Stimulated activated CD4-positive, alpha-beta T cell treated with anti-CD3 and anti-CD28 coated beads, Interleukin-1b, Interleukin-23, amount 100 ng/mL, for 48 hours (primary cell): ENCODE measurements at places on chromosomes 1 and 21.

DNA sequence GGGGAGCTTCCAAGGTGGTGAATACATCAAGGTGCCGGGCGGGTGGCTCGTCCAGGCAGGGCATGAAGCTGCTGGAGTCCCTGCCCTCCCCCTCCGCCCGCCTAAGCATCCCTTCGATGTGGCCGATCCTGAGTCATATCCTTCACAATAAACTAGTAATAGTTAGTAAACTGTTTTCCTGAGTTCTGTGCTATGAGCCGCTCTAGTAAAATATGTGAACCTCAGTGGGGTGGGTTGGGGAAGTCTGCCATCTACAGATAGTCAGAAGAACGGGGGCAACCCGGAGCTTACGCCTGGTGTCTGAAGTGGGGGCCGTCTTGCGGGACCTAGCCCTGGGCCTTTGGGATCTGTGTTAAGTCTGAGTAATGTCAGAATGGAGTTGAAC is 21.6 kb downstream of the C2CD2 start:
- DNase-seq = no peak

DNA sequence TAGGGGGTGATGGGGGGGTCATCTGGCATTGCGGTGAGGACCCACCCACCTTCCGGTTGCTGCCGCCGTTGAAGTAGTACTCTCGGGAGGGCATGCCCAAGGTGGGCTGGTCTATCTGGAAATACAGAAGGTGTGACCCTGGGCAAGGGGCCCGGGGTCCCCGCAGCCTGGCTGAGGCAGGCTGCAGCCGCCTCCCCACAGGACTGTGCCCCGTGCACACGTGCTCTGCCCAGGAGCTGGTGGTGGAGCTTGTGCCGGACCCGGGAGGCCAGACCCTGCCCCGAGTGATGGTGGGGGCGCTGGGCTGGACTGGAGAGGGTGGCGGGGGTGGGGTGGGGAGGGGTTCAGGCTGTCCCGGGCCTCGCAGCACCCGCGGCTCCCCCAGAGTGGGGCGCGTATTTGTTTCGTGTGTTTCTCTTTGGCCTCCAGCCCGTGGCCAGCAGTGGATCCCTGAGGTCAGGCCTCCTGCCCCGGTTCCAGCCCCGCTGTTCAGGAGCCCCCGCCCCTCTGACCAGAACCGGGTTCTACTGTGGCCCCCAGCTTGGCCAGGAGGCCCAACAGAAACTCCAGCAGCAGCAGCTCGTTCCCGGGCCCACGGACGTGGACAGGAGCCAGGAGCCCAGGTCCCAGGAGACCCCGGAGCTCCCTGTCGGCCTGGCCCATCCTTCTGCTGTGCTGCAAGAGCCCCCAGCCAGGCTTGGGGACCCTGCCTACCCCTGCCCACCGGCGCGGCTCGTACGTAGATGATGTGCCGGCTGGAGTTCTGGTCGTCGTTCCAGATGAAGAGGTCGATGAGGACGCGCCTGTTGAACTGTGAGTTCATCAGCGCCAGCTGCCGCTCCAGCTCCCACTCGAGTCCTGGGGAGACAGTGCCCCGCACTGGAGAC is 19.2 kb downstream of the PRXL2B start:
- DNase-seq = no peak

- DNase-seq = no peak
Observed at GRCh38 chr1:31084782-31085569, 19.5 kb upstream of the PUM1 start.

- DNase-seq = no peak
Observed at GRCh38 chr1:67939942-67940341, 106.7 kb upstream of the GNG12 start.

- no peak for DNase-seq
Observed at GRCh38 chr1:18783705-18784481, 75.6 kb downstream of the TAS1R2 start.

DNA sequence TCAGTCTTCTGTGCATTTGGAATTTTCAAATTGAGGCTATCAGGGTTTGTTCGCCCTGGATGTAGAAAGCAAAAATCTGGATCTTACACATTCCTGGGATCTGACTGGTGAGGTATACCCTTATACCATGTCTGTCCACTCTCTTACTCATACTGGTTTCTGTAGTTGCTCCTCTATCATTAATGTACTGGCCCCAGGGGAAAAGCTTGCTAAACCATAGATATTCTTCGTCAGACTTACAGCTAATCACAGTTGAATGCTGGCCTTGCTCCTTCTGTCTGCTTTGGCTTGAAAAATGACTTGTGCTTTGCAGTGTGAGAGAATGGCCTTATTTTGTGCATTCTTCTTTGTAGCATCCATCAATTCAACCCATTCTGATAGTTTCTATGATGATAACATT is 30.5 kb downstream of the TBCE start:
- DNase-seq = no peak

GRCh38 chr1:2061065-2061778 is 11.0 kb downstream of the PRKCZ start:
- DNase-seq = no peak

- no peak for DNase-seq
Observed at GRCh38 chr1:197598935-197599334, 176.3 kb downstream of the DENND1B start.

DNA sequence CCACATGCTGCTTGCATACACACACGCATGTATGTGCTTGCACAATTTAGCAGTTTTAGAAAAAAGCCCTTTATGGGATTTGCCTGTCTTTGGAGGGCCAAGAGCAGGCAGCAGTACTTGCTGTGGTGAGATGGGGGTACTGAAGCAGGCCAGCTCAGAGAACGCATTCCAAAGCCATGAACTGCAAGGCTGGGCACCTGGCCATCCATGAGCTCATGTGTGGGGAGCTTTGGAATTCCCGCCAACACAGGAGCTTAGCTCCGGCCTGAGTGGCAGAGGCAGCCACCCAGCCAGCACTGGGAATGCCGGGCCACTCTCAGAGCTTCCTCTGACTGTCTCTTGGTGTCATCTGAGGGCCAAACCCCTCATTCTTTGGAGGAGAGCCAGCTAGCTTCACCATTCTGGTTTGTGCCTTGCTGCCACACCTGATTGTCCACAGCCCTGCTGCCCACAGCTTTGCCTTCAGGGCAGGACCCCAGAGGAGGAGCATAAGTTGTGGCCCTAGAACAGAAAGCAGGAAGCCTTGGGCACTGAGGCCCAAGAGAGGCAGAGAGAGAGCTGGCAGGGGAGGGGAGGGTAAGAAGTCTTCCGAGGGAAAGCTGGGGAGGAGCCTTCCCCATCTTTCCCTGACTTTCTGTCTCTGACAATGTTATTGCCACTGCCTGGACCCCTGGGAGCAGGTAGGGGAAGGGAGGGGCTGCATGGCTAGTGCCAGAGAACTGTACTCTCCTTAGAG is 92.1 kb upstream of the POU3F1 start:
- no peak for DNase-seq

DNA sequence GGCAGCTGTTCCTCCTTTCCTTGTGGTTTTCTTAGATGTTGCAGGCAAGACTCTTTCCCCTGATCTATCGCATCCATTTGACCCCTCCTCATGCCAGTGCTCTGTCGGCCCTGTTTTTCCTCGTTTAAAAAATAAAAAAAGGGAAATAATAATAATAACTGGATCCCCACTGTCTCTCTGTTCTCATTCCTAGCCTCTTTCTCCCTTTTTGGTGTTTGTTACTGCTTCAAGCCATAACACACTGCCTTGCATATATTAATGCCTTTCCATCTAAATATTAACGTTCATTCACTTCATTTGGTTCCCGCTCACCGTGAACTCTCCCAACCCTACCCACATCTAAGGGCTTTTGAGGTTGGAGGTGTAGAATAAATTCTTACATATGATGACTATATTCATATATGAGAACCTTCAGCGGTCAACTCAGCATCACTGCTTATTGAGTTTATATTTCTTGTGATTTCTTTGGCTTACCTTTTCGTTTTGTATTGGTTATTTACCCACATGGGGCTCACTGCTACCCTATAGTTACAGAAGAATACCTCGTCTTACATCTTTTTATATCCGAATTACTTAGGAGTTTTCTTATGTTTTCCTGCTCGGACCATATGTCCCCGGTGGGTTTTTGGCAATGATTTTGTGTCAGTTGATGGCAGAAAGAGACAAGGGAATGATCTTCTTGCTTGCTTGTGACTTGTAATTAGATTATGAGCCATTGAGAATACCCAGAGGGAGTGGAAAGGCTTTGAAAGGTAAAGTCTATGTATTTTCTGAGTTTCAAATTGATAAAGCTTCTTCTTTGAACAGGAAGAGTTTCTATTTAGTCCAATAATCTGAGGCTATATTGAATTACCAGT is 805 bp downstream of the ATG4C start:
- DNase-seq = peak; percentile 12

DNA sequence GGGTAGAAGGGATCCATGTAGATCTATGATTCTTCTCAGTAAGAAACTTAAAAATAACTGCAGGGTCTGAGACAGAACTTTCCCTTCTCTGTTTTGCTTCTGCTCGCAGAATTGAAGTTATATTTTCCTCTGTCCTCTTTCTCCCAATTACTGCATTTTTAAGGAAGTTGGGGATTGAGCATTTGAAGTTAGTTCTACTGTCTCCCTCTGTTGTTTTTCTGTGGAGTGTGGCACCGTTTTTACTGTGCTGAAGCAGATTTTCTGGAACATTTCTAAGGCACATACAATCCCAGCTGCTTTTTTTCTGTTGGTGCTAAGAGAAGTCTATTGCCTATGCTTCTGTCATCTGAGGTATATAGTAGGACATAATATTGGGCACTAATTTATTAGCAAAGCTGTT is 43.3 kb downstream of the RASAL2 start:
- no peak for DNase-seq

DNA sequence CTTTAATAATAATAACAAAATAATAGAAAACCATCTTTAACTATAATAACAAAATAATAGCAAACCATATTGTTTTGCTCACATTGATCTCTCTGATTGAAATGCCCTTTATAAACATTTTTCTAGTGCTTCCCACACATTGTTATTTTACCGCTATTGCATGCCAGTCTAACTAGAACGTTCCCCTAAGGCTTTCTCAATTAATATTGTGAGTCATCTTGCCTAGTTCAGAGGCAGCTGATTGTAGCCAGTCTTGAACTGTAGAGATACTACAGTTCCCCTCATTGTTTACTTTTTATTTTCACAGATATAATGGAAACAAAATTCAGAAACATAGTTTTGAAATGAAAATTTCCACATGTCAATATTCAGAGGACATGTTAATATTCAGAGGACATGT is 192.3 kb upstream of the ADGRL4 start:
- no peak for DNase-seq

- DNase-seq = no peak
Observed at GRCh38 chr1:211479624-211480023, 12.3 kb downstream of the RD3 start.

DNA sequence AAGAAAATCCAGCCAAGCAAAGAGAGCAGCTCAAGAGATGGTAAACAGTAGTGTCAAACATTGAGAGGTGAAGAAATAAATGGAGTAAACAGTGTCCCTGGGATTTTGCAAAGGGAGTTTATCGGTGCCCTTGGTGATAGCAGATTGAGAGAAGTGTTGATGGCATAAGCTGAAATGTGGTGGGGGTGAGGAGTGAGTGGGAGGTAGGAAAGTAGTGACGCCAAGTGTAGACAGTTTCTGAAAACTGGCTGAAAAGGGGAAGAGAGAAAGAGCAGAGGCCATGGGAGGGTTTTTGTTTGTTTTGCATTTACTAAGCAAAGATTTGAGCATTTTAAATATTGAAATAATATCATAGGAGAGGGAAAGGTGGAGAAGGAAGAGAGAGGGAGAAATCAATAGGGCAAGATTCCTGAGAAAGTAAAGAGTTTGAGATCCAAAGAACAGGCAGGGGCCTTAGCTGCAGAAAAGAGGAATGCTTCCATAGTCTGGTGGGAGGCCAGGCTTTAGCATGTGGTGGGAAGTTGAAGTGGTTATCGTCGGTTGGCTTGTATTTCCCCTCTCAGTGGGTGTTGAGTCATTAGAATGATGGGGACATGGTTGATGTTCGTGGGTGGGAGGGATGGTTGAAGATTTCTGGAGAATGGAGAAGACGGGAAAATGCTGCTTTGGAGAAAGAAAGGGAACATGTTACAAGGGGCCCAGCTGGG is 26.8 kb upstream of the RASAL2 start:
- no peak for DNase-seq

DNA sequence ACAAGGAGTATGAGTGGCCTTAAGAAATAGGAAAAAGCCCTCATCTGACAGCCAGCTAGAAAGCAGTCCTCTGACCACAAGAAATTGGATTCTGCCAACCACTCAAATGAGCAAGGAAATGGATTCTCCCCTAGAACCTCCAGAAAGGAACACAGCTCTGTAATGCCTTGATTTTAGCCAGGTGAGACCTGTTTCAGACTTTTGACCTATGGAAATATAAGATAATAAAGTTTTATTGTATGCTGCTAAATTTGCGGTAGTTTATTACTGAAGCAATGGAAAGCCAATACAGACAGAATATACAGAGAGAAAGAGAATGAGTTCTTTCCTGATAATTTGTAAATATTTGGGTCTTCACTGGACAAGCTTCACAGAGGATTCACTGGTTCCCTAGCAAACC is 28.8 kb upstream of the SELE start:
- DNase-seq = no peak

DNA sequence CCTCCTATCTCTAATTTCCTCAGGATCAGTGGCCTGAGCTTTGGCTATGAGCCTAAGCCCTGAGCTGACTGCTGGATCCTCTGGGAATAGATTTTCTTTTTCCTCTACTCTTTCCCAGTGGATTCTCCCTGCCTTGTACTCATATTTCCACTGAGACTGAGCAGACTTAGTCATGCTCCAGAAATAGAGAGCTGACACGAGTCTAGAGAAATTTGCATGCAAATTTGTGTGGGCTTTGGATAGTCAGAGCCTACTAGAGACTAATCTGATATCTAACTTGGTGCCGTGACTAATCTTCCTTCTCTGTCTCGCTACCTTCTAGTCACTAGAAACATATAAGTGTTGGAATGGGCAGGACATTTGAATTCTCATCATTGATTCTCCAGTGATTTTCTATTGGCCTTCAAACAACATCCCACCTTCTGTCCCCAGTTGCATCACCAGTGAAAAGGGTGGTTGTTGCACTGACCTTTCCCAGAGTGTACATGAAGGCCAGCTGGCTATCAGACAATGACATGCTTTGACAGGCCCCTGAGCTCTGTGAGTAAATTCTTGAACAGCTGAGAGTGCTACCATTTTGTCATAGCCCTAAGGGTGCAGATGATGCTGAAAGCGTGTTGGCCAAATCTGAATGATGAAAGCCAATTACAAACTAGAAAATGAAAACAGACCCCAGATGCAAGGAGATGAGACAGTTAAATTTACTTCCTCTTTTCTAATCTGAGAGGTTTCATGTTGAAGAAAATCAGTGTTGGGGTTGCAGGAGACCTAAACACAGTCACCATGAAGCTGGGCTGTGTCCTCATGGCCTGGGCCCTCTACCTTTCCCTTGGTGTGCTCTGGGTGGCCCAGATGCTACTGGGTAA is at the start of gene FCRLA:
TSS of gene FCRLA (plus strand) at position 748 of the 866 bp plus-strand sequence. CDS start at position 784, 36 bp downstream.
- no peak for DNase-seq

GRCh38 chr1:93980320-93981273 is 71.4 kb upstream of the GCLM start:
- no peak for DNase-seq

GRCh38 chr1:7440154-7440553 is 330.9 kb upstream of the VAMP3 start:
- DNase-seq = no peak

DNA sequence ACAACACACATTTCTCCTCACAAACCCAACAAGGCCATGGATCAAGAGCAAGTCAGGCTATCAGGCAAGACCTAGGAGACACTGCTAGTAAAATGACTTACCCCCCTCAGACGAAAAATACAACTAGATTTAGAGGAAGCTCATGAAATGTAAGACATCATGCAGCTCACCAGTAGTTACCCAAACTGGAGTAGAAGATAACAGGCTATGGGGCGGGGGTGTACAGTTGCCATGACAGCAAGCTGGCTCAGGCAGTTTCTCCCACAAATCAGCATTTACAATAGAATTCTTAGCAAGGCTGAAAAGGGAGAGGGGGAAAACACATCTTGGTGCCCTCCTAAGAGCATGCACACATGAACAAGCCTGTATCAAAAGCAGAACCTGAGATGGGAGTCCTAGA is 13.9 kb downstream of the TPM3 start:
- no peak for DNase-seq
